Suprapubic skin (tissue), 4 donors: ENCODE measurements at places on chromosomes 4 and X. TPM values are rescaled to one million over a fixed set of nuclear protein-coding genes. Genes with fewer than 3 reads are reported as not detected.

DNA sequence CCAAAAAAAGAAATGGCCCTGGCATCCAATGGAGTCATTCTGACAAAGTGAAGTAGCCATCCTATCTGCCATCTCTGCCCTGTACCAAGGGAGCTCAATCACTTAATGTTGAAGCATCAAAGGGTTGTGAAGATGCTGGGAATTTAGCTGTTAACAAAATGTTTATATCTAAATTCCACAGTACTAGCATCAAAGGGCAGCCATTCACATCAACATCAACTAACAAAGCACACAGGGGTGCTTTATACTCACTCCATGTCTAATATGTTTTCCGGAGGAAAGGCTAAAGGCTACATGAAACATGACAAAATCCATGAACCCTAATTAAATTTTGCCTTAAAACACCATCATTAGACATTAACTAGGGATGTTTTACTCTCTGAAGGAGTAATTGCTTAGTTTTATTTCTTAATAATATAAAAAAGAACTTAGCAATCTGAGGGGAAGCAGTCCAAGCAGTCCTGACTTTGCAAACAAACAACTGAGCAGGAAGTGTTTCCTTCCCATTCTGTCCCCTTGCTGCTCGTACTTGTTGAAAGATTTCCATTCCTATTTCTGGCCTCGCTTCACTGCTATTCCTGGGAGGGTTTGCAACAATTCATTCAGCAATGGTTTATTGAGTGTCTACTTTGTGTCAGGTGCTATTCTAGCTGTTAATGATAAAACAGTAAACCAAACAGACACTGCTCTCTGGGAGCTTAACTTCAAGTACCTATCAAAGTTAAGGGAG is 208.6 kb upstream of the SLC7A11 start:
- H3K4me3 ChIP-seq = no peak overlapping the region
- no peak for DNase-seq
- peaks cover 3% of the 10 kb centered on the region for H3K4me1 ChIP-seq

DNA sequence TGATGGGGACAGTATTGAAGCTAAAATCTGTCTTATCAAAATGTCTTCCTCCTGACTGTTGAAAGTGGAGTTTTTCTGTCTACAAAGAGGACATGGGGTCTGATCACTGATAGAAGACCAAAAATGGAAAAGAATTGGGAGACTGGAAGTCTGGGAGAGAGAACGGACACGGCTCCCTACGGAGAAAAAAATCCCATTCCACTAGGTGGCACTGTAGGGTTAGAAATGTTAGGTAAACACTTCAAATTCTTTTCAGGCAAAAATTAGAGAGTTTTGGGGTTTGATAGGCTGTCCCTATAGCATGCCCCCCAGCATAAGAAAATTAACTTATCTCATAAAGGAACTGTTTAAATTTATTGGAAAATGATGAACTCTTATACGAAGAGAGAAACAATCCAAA is 200.5 kb downstream of the FAM133A start:
- no peaks in the 10 kb centered on the region for H3K36me3 ChIP-seq
- no peak overlapping the region for H3K27ac ChIP-seq
- no peak for DNase-seq
- no peaks in the 10 kb centered on the region for H3K27me3 ChIP-seq
- H3K4me1 ChIP-seq = no peaks in the 10 kb centered on the region
- H3K4me3 ChIP-seq = no peak overlapping the region

The GLRB gene
- total RNA-seq = 0.87 TPM

DNA sequence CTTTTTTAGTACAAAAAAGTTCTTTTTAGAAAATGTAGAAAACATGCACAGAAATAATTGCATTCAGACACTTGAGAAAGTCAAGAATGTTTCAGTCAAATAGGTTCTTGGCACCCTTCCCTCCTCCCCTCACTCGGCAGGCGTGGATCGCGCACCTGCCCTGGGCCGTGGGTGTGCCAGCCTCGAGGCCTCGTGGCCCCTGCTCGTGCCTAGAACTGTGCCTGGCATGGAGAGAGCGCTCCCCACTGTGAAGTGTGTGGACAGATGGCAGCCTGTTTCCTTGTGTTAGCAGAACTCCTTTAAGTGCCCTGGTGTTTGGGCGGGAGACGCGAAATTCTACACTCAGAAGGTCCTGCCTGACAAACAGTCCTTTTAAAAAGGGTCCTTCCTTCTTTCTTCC is 14.7 kb downstream of the RGS12 start:
- no peak overlapping the region for H3K4me3 ChIP-seq
- peaks cover 29% of the 10 kb centered on the region for H3K4me1 ChIP-seq
- H3K27ac ChIP-seq = no peak overlapping the region
- DNase-seq = peak; percentile 29
- no peaks in the 10 kb centered on the region for H3K27me3 ChIP-seq

DNA sequence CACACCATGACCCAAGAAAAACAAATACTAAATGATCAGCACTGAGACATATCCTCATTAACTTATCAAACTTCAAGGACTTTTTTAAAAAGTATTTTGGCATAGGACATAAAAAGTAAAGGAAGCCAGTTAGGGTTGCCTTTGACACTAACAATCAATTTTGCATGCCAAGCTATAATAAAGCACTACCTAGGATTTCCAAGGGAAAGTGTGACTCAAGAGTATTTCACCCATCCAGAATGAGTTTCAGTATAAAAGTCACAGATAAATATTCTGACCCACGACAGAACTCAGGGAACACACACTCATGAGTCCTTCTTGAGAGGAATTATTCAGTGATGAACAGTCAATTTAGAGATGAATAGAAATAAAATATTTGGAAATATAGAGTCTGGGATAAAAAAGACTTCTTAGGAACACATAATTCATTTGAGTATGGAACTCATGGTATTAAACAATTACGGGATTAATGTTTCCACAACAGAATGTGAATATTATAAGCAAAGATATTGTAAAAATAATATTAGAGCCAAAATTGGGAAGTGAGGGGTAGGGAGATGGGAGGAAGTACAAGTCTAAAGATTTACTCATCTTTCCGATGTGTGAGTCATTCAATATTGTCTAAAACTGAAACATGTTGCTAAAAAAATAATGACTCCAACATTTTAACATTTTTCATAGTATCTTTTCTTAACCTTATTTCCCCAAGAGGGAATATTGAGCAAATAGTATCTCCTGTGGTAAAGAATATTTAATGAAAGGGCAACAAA is 143.5 kb upstream of the LNX1 start:
- H3K4me3 ChIP-seq = no peak overlapping the region
- H3K4me1 ChIP-seq = no peaks in the 10 kb centered on the region
- DNase-seq = no peak
- no peaks in the 10 kb centered on the region for H3K36me3 ChIP-seq

The TMEM128 gene
- 19.5 TPM for total RNA-seq

GRCh38 chrX:2183193-2183725 is 317.5 kb downstream of the DHRSX start:
- H3K4me3 ChIP-seq = no peak overlapping the region
- H3K27me3 ChIP-seq = no peaks in the 10 kb centered on the region
- H3K36me3 ChIP-seq = no peaks in the 10 kb centered on the region
- DNase-seq = no peak
- H3K27ac ChIP-seq = no peak overlapping the region

DNA sequence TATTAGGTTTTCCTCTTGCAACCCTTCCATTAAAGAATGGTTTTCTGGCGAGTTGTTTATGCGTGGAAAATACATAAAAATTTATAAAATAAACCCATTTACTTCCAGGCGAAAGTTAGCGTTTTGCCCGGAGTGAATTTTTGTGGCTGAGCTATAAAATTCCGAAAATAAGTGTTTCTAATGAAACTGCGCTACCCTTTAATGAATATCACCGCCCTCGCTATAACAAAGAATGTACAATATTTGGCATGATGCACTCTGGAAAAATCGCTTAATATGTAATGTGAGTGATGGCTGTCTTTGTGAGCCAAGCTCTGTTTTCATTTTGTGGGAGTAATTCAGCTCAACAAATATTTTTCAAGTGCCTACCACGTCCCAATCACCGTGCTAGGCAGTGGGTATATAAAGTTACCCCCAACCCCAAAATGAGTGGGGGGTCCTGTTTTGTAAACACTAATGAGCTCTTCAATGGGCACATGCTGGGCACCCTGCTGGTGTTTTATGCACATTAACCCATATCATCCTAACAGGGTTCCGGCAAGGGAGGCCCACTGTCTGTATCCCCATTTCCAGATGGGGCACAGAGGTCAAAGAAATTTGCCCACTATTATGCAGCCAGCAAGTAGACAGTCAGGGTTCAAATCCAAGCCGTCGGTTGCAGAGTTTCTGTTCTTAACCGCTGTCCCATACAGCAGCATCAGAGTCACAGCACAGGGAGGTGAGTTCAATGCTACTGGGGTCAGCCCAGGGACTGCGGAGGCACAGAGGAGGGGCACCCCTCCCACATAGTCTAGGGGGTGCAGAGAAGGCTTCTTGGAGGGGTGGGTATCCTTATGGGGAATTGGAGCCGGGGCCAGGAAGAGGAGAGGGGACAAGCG is 65.7 kb upstream of the STX18 start:
- no peak overlapping the region for H3K27ac ChIP-seq
- no peaks in the 10 kb centered on the region for H3K4me1 ChIP-seq
- H3K4me3 ChIP-seq = no peak overlapping the region
- no peak for DNase-seq

DNA sequence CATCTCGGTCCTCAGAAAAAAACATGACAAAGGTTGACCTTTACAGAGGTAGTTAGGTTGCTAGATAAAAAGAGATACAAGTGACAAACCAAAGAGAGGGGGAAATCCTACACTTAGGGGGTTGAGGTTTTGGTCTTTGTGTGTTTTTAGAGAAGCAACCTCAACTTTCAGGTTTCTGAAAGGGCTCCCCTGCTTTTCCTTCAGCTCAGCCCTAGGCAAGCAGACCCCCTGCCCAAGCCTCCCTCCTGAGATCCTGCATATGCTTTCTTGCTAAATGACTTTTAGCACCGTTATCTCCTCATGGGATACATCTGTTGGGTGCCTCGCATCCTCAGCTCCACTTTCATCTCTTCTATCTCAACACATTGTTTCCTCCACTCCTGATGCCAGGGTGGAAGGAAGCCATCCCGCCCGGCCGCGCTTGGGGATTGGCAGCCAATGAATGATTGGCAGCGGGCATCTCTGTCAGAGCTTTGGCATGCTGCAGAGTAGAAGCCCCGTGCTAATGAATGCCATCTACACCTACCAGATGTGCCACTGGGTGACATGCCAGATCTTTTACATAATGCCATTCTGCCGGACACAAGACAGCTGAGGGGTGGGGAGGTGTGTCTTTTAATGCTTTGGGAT is 15.0 kb upstream of the PRDM8 start:
- H3K36me3 ChIP-seq = no peaks in the 10 kb centered on the region
- peaks cover 36% of the 10 kb centered on the region for H3K27me3 ChIP-seq
- H3K27ac ChIP-seq = no peak overlapping the region
- H3K4me1 ChIP-seq = peaks cover 32% of the 10 kb centered on the region
- H3K4me3 ChIP-seq = no peak overlapping the region

GRCh38 chrX:150205011-150205410 is 158.1 kb upstream of the MAMLD1 start:
- H3K4me1 ChIP-seq = peaks cover 3% of the 10 kb centered on the region
- no peaks in the 10 kb centered on the region for H3K27me3 ChIP-seq
- no peak overlapping the region for H3K4me3 ChIP-seq
- no peak for DNase-seq

- H3K27ac ChIP-seq = no peak overlapping the region
- peaks cover 7% of the 10 kb centered on the region for H3K4me1 ChIP-seq
- no peaks in the 10 kb centered on the region for H3K27me3 ChIP-seq
- H3K36me3 ChIP-seq = peaks cover 54% of the 10 kb centered on the region
- H3K4me3 ChIP-seq = no peak overlapping the region
These were observed 25.6 kb downstream of the FLNA start for GRCh38 chrX:154348646-154349358.

GRCh38 chrX:142428916-142429315 is 223.8 kb upstream of the MAGEC2 start:
- DNase-seq = no peak
- H3K36me3 ChIP-seq = no peaks in the 10 kb centered on the region
- H3K4me3 ChIP-seq = no peak overlapping the region
- no peaks in the 10 kb centered on the region for H3K27me3 ChIP-seq

GRCh38 chr4:104022831-104023230 is 303.0 kb upstream of the TACR3 start:
- no peaks in the 10 kb centered on the region for H3K27me3 ChIP-seq
- no peak for DNase-seq
- H3K4me1 ChIP-seq = no peaks in the 10 kb centered on the region
- no peak overlapping the region for H3K27ac ChIP-seq

The CC2D2A gene
- 12.5 TPM for total RNA-seq

GRCh38 chr4:147789596-147789995 is 57.7 kb downstream of the ARHGAP10 start:
- H3K4me1 ChIP-seq = peaks cover 72% of the 10 kb centered on the region
- H3K27me3 ChIP-seq = no peaks in the 10 kb centered on the region
- H3K4me3 ChIP-seq = no peak overlapping the region
- no peak overlapping the region for H3K27ac ChIP-seq
- DNase-seq = no peak
- H3K36me3 ChIP-seq = no peaks in the 10 kb centered on the region

The SPATA18 gene
- total RNA-seq = 10.5 TPM

- H3K27ac ChIP-seq = no peak overlapping the region
- H3K27me3 ChIP-seq = no peaks in the 10 kb centered on the region
- no peak for DNase-seq
- no peak overlapping the region for H3K4me3 ChIP-seq
- H3K4me1 ChIP-seq = peaks cover 18% of the 10 kb centered on the region
These were observed 213.0 kb upstream of the GK2 start for GRCh38 chr4:79621061-79621460.

DNA sequence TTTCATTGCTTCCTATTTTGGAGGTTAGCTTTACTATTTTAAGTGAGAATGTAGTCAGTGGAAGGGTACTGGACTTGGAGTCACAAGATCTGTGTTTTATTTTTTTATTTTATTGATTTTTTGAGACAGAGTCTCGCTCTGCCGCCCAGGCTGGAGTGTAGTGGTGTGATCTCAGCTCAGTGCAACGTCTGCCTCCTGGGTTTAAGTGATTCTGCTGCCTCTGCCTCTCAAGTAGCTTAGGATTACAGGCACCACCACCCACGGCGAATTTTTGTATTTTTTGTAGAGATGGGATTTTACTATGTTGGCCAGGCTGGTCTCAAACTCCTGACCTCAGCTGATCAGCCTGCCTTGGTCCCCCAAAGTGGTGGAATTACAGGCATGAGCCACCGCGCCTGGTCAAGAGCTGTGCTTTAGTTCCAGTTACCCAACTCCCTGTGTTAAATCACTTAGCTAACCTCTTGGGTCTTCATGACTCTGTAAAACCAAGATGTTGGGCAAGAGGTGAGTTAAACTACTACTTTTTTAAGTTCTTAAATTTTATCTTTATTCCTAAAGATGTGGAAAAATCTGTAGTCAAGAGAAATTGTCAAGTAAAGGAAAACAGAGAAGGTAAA is 11.2 kb downstream of the USP9X start:
- H3K36me3 ChIP-seq = no peaks in the 10 kb centered on the region
- H3K27ac ChIP-seq = no peak overlapping the region
- peaks cover 33% of the 10 kb centered on the region for H3K4me1 ChIP-seq
- no peak for DNase-seq
